ENCODE measurements at places on chromosomes 11 and 22.
A peak's percentile ranks its signal among the peaks of the same experiment; 100 is the strongest.

DNA sequence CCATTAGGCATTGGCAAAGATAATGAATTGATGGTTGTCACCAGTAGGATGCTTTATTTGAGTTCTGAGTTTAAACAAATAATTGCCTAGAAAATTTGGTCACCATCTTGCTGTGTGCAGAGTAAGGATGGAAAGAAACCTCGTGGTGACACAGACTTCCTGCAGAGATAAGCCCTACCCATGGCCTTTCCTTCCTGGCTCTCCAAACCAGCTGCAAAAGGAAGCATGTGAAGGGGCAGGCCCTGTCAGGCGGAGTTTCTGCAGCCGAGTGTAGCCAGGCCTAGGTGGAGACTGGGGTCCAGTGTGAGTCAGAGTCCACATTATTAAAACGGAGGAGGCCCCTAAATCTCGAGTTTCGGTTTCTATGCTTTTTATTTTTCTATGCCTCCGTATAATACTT is 83.1 kb upstream of the ADSL start:
- no peak for DNase-seq

DNA sequence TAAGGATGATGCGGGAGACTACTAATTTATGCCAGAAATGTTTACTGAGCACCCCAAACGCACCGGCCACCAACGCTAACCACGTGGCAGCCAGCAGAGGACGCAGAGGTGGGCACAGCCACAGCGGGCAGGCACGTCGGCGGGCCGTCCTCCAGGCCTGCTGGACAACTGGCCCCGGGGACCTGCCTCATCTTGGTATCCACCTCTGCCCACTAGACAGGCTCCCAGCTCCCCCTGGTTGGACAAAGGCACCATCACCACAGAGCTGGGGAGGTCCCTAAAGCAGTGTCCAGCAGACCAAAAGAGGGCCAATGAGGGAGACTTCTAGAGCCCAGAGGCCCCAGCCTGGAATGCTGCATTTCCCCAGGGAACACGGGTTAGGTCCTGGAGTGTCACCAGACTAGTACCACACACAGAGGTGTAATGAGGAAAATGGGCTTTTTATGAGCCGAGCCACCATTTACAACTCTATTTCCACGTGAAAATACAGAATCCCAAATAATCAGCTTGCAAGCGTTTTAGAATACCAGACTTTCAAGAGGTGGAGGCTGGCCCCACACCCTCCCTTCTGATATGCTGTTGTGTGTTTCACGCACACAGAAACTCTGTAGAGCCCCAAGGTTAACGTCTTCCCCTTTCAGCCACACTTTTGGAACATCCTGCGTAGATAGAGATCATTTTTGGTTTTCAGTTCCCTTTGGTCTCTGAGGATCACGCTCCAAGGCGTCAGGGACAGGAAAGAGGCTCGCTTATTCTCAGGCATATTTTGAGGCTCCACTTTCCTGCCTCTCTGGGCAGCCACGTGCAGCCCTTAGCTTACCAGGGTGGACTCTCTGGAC is 23.7 kb upstream of the BID start:
- no peak for DNase-seq

- DNase-seq = no peak
These were observed 131.2 kb upstream of the MTMR2 start for GRCh38 chr11:96054870-96055705.

DNA sequence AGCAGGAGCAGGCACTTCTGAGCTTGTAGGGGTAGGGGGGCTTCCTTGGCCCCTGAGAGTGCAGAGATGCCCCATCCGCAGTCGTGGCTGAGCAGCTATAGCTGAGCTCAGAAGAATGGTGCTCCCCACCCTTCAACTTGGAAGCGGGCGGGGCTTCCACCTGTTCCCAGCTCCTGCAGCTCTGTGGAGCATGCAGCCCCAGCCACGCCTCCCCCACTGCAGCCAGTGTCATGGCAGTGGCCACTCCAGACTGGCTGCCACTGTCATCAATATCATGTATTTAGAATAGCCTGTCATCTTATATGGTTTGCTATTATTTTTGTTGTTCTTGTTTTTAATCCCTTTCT is 213.1 kb downstream of the LRRC4C start:
- DNase-seq = no peak

GRCh38 chr11:68979931-68980775 is 633 bp downstream of the MRGPRD start:
- DNase-seq = no peak

DNA sequence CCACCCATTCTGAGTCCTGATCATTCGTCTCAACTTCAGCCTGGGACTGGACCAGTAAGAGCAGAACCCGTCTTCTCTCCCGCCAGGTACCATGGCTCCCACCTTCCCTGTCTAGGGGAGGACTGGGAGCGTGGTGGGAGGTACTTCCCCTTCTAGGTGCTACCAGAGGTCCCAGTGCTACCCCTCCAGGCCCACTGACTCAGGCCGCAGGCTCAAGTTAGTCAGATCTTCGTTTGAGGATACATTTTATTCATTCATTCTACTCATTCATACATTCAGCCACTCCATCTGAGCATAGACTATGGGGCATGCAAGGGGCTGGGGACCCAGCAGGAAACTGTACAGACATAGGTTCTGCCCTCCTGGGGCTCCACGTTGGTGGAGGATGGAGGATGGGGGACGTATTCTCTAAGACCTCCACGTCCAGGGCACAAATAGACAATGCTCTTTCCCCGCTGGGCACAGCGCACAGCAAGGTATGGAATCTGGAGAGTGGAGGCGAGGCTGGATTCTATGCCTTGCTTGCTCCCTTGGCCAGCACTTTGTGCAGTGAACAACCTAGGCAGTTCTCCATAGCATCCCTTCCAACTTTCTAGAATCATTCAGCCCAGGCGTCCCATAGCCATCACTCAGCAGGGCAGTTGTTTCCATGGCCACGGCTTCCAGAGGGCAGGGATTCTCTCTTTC is 1.0 kb upstream of the RAB3IL1 start:
- DNase-seq = no peak

DNA sequence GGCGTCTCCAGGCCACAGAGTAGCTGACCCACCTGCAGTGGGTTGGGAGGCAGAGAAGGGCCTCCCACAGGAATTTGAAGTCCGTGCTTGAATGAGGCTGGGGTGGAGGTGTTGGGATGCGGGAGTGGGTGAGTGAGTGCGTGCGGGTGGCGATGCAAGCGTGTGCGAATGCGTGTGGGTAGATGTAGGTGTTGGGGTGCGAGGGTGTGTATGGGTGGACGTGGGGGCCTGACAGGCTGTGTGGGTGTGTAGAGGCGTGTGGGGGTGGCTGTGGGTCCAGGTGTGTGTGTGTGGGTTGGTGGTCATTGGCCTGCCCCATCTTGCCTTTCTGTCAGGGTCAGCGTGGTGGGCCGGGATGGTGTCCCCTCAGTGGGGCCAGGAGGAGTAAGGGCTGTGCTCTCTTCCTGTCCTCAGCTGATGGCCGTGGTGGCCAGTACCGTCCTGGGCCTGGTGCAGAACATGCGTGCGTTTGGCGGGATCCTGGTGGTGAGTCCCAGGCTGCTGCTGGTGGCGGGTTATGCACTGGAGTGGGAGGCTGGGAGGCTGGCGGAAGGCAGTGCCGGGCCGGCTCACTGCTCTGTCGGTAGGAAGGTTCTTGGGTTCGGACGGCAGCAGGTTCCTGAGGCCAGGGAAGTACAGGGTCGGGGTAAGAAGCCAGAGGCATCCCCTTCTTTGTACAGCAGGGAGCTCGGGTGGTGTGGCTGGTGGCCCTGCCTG is 35.0 kb downstream of the TPCN2 start:
- DNase-seq = no peak

GRCh38 chr22:37186997-37187522 is 987 bp downstream of the C1QTNF6 start:
- DNase-seq = no peak

DNA sequence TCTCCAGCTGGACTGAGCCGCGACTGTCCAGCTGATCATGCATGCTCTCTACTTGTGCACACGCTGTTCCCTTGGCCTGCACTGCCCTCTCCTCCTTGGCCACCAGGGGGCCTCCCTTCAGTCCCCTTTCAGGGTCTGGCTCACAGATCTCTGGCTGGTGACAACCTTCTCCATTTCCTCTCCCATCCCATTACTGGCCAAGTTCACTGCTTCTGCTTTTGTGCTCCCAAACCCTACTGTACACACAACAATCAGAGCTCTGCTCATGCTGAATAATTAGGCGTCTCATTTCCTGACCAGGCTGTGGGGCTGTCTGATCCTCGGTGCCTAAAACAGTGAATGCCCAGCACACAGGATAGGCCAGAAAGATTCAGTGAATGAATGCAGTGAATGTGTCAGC is 224.0 kb upstream of the NARS2 start:
- DNase-seq = no peak

DNA sequence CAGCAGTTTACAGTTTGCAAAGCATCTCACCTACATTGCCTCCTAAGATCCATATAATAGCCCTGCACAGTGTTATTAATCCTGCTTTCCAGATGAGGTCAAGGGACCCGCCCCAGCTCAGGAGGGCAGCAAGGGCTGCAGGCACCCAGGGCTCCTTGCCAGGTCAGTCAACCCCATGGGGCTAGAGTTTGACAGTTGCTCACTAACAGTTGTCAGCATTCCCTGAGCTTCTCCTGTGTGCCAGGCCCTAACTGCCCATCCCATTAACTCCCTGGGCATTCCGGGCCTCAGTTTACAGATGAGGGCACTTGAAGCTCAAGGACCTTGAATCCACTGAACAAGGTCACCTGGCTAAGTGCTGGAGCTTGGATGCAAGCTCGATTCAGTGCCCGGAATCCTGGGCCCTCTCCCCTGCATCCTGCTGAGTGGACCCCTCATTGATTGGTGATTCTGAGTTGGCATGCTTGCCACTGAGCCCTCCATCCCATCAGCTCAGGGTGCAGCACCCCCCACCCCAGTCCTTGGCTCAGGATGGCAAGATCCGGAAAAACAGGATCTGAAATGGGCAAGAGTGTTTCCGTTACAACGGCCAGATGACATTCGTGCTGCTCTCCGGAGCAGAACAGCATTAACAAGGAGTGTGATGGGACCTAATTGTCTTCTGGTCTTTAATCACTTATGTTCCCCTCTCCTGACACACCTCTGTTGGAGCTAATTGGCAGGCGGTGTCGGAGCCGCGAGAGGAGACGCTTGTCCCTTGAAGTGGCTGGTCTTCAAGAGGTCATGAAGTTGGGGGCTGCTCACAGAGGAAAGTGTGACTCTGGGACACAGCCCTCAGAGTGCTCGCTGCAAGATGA is 87.4 kb upstream of the SHISAL1 start:
- DNase-seq = no peak

DNA sequence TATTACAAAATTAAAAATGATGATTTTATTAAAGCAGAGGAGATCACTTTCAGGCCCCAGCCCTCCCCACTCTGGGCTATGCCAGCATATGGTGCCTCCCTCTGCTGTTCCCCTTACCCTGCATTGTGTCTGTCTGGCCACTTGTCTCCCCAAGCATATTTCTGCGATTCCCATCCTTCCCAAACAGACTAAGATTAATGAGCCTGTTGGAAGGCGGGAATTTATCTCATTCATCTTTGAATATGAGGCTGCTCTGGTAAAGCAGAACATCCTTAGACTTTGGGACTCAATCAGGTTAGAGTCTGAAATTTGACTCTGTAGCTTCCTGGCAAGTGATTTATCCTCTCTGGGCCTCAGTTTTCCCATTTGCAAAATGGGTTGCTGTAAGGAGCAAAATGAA is 25.7 kb downstream of the AMPD3 start:
- no peak for DNase-seq

GRCh38 chr22:30287648-30288418 is 1.5 kb downstream of the CASTOR1 start:
- DNase-seq = peak; percentile 71

DNA sequence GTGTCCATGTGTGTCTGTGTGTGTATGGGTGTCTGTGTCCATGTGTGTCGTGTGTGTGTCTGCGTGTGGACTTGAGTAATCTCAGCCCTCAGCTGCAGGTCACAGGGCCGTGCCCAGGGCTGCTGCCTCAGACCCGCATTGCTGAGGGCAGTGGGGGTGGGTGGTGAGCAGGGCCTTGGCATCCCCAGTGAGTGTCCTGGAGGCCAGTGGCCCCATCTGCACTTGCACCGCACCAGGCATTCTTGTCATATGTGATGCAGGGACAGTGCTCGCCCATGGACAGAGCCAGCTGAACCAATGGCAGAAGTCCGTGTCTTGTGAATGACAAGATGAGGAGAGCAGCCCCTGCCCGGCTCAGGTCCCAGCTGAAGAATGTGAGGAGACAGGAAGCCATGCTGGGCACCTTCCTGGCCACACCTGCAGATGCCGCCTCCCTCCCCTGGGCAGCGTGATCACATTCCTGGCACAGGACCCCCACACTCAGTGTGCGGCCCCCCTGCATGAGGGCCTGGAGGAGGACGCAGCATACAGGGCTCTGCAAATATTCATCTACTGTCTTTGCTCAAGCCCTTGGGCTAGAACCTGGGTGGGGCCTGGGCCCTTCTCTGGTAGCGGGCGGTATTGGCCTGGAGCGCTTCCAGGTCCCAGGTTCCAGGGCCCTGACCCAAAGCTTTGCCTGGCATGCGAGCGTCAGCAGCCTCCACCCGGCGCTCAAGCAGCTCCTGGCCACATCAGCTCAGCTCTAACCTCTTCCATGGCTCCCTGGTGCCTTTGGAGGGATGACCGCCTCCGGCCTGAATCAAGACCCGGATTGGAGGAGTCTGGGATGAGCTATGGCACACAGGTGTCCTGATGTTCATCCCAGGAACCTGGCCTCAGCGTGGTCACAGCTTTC is 3.9 kb downstream of the ALDH3B2 start:
- no peak for DNase-seq

GRCh38 chr22:31046539-31047226 is 34.4 kb upstream of the SMTN start:
- DNase-seq = no peak

DNA sequence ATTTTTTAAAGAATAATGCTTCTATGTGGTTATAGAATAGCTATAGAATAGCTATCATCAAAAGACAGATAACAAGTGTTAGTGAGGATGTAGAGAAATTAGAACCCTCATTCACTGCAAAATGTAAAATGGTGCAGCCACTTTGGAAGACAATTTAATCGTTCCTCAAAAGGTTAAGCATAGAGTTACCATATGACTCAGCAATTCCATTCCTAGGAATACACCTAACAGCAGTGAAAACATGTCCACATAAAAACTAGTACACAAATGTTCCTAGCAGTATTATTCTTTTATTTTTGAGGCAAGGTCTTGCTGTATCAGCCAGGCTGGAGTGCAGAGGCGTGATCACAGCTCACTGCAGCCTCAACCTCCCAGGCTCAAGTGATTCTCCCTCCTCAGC is 34.0 kb downstream of the RTL6 start:
- DNase-seq = no peak

DNA sequence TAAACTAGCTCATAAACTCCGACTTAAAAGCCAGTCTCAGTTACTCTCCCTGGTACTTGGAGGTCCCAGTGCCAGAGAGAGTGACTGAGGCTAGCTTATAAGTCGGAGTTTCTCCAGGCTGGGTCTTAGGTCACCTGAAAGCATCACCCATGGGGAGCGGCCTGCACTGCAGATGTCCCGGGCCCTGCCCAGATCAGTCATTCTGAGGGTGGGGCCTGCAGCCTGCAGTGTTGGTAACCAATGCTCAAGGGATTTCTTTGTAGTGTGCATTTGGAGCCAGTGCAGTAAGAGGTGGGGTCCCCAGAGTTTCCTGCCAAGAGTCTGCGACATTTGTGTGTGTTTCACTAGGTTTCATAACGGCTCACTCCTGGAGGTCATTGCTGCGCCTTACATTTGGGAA is 14.8 kb downstream of the TAB1 start:
- no peak for DNase-seq

GRCh38 chr11:12285106-12285505 is 92.3 kb upstream of the PARVA start:
- no peak for DNase-seq

- no peak for DNase-seq
These were observed 37.3 kb upstream of the MYH9 start for GRCh38 chr22:36424901-36425579.
